ENCODE measurements at places on chromosomes 3 and 15.

DNA sequence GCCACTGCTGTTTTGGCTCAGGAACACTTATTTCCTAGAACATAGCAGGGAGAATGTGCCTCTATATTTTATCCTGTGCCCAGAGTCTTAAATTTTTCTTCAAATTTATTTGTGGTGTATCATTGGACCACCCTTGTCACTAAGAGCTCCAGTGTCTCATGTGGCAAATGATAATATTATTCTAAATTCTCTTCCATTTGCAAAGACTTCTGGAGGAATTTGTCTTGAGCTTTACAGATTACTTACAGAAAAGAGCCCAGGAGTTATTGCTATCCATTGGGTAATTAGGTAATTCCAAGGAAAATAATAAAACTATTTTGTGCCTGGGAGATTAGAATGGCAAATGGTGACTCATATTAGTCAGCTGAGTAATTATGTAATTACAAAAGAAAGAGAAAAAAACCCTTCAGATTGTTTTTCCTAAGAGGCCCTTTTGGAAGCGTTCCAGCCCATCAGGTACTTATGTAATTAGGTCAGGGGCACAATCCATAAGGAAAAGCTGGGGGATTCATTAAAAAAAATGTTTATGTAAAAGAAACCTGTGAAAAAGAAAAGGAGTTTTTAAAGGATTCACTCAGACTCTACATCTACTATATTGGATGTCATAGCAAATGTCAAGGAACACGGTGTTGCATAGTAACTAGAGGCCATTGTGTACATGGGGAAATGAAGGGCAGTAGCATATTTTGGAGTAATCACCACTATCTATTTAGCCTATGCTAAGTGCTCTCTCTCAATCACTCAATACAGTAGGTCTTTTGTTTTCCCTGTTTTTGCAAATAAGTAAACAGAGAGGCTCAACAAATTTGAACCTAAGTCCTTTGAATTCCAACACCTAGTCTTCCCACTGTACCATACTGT is 380.9 kb upstream of the RARB start:
- DNase-seq, result no peak

DNA sequence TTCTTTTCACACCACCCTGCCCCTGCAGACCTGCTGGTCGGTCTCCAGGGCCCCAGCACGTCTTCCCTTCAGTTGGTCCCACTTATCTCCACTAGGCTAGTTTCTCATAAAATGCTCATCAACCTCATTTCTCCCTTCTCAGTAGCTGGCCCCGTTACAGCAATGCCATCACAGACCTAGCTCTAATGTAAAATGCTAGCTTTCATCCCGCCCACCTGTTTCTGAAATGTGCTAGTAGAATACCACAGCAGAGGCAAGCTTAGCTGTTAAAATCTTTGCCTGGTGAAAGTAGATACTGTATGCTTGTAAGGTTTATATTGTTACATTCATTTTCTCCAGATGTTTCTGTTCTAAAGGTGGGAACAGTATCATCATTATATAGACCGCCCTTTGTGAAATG is 13.1 kb downstream of the MKRN2OS start:
- no peak for DNase-seq

- DNase-seq, result no peak
These were observed 1077.5 kb downstream of the TBL1XR1 start for GRCh38 chr3:176119826-176120225.

GRCh38 chr3:133505813-133506212 is 67.7 kb upstream of the CDV3 start:
- no peak for DNase-seq

- DNase-seq, result no peak
These were observed 38.9 kb downstream of the IL17RD start for GRCh38 chr3:57126244-57126643.

DNA sequence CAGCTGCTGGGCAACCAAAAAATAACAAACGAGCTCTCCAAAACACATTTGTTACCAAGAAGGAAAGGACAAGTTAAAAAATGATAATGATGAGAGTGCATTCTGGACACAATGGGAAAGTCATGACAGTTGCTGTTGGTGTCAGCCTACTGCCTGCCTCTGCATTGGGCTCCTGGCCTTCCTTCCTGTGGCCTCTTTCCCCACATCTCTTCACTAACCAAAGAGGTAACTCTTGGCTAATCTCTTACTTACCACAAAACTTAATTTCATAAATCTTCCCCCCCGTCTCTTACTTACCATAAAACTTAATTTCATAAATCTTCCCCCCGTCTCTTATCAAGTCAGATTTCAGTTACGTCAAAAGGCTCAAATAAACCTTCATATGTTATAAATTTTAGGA is 58.6 kb downstream of the AGTR1 start:
- no peak for DNase-seq

DNA sequence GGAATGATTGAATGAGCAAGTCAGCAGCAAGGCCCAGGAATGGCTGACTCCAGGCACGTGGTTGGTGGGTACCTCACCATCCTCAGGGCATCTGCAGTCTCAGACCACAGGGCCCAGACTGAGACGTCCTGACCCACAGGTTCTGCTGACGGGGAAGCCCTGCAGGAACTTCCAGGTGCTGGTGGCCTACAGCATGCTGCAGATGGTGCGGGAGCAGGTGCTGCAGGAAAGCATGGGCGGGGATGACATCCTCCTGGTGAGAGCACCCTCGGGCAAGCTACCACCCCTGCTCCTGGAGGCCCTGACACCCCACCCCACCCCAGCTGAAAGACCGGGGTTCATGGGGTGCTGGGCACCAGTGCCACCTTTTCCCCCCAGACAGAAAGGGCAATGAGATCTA is 14.1 kb downstream of the TBC1D21 start:
- no peak for DNase-seq

GRCh38 chr3:144554889-144555288 is 583.3 kb downstream of the DIPK2A start:
- no peak for DNase-seq

- DNase-seq, result no peak
These were observed 3.5 kb downstream of the PFN2 start for GRCh38 chr3:149967086-149967685.

DNA sequence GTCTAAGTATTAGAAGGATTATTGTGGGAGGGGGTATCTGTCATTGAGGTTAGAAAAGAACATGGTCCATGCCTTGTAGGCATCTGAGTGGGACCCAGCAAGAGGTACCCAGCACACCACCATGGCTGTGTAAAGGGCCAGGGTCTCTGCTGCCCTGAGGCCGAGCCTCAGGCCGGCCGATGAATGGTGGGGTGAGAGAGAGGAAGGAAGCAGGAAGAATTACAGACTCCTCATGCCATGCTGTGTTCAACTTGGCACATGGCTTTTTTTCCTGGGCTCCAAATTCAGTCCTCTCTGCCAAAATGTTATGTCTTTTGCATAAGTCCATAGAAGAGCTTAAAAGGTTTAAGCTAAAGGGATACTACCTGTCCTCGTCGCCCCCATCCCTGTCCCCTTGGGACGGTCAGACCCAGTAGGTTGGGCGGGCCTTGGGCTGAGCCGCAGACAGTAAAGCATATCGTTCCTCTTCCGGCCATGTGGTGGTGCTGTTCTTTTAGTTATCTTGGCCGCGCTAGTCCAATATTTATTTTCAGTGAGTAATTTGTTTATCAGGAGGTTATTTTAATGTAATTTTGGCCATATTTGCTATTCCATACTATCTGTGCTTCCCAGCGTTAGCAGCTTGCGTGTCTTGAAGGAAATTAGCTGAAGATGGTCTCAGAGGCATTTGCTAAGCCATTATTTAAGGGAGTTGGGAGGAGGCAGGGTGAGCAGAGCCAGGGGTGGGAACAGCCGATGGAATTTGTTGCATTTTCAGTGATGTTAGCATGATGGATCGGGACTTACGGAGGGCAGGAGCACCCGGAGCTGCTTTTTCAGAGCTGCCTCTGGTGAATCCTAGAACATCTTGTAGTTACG is 152.4 kb downstream of the AGBL1 start:
- peak; percentile 42 for DNase-seq

- DNase-seq, result peak; percentile 54
These were observed 11.3 kb upstream of the IQGAP1 start for GRCh38 chr15:90376789-90377188.

DNA sequence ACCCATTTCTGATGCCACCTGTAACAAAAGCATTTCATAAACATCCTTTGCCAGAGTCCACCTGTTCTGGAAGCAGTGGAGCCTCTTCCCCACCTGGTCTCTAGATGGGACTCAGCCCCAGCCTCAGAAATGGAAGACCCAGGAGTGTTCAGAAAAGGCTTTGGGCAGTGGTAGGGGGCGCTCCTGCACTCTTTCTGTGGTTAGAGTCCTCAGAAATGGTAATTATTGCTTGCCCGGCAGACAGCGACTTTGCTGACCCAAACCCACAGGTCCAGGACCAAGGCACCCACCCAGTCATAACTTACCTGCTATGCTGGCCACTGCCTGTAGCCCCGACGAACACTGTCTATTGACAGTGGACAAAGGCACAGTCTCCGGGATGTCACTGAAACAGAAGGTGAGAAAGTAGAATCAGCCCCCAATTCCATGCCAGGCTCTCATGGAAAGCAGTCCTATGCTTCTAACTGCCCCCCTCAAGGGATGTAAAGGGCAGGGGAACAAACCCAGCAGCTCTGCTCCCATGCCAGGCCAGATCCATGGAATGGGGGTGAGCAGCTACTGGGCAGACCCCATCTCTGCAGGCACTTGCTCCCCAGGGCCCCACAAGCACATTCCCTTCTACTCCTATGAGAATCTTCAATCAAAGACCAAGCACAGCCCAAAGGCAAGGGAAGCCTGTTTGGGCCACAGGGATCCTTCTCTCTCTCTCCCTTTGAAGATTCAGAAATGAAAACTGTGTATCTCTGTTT is 5.1 kb downstream of the ACAA1 start:
- no peak for DNase-seq

- no peak for DNase-seq
These were observed 108.6 kb downstream of the TMEM266 start for GRCh38 chr15:76168237-76168984.

- no peak for DNase-seq
These were observed 54.9 kb downstream of the CYP11A1 start for GRCh38 chr15:74312445-74313007.

- no peak for DNase-seq
These were observed 151.7 kb upstream of the IQSEC1 start for GRCh38 chr3:13224967-13225366.

- DNase-seq, result no peak
These were observed 275.1 kb upstream of the LRTM1 start for GRCh38 chr3:55203006-55203405.

- DNase-seq, result no peak
These were observed 45.5 kb downstream of the TMOD3 start for GRCh38 chr15:51874751-51875644.

GRCh38 chr3:127456471-127457093 is 134.0 kb downstream of the TPRA1 start:
- DNase-seq, result no peak

GRCh38 chr3:79651536-79652065 is 116.2 kb downstream of the ROBO1 start:
- DNase-seq, result no peak

DNA sequence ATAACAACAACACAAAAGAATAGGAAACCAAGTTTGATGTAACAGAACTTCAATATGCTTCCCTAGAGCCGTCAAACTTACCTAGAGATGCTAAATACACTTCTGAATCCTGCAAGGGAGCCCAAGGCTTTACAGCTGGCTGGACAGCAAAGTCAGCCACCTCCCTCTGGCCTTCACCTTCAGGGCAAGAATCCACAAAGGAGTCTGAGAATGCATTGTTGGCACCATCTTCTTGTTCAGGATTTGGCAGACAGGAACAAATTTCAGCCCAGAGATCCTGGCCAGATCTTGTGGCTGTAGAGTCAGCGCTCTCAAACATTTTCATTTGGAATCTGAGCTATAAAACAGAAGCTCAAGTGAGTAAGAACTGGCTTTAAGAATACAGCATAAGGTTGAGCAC is 2.2 kb downstream of the CCDC32 start:
- DNase-seq, result no peak

DNA sequence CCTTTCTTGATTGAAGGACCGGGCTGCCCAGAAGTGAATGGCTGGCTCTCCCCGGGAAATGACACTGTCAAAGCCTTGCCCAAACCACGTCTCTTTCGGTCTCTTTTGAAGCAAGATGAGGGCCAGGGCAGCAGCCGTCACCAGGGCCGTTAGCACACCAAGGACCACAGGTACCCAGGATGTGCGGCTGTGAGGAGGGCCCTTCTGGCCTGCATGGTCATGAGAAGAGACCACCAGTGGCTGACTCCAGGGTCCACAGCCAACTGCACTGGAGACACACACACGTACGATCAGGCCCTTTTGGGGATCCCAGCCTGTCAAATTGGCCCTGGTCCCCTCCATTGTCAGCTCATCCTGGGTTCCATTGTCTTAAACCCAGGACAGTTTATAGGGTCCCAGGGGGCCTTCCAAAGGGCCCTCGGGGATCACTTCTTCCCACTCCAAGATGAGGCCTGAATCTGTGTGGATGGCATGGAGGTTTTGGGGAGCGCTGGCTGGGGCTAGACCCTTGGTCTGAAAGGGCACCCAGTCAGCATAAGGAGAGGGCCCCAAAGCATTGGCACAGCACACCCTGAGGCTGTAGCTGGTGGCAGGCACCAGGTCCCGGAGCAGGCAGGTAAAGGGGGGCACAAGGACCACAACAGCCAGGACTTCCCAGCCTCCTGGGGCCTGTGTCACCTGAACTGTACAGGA is 50.9 kb downstream of the ETFA start:
- DNase-seq, result no peak

DNA sequence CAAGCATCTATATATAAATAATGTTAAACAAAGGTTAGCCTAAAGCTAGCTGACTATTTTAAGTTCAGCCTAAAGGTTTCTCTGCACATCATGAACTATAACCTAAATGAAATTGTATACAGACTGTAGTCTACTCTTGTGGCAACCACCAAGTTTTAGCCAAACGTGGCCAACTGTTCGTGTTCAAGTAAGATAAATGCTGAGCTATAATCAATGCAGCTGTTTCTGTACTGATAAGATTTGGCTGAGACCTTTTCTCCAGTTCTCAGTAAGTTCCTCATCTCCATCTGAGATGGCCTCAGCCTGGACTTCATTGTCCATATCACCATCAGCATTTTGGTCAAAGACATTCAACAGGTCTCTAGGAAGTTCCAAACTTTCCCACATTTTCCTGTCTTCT is 43.7 kb upstream of the IGSF10 start:
- no peak for DNase-seq

GRCh38 chr3:141708367-141708766 is 29.7 kb upstream of the RNF7 start:
- DNase-seq, result no peak

Measured in CD8-positive, alpha-beta T cell (primary cell).